HepG2 (cell line): ENCODE measurements at places on chromosomes 4 and X.

DNA sequence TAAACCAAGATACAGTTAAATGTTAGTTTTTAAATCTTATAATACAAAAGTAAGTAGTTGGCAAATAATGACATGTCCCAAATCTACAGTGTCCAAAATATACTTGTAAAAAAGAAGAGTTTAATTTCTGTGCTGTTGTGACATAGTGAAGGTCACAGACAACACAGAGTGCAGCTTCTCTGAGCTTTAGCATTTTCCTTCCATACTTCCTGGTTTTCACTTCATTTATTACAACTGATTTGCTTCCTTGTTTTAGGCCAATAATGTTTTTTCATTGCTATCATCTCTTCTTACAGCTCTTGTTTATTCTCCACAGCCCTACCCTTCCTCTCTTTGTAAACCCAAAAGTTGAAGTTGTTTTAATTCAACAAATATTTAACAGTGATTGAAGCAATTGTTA is 132.4 kb upstream of the TET2 start:
- no peak overlapping the region for H3K4me3 ChIP-seq
- H3K27ac ChIP-seq: no peak overlapping the region
- no peaks in the 10 kb centered on the region for H3K27me3 ChIP-seq
- DNase-seq: no peak

- DNase-seq: no peak
- no peaks in the 10 kb centered on the region for H3K4me1 ChIP-seq
- no peaks in the 10 kb centered on the region for H3K36me3 ChIP-seq
- no peak overlapping the region for H3K4me3 ChIP-seq
- no peaks in the 10 kb centered on the region for H3K27me3 ChIP-seq
Measured at GRCh38 chr4:159823743-159824142, 720.9 kb downstream of the RAPGEF2 start.

GRCh38 chr4:40918330-40918729 is 168.6 kb downstream of the NSUN7 start:
- DNase-seq: no peak
- no peaks in the 10 kb centered on the region; the same call in 1 of the 2 replicates for H3K27me3 ChIP-seq
- no peaks in the 10 kb centered on the region for H3K4me1 ChIP-seq
- H3K27ac ChIP-seq: no peak overlapping the region
- no peaks in the 10 kb centered on the region; the same call in 2 of the 3 replicates for H3K36me3 ChIP-seq

GRCh38 chr4:77240469-77241066 is 83.6 kb downstream of the CCNG2 start:
- no peaks in the 10 kb centered on the region for H3K27me3 ChIP-seq
- no peaks in the 10 kb centered on the region for H3K4me1 ChIP-seq
- no peak overlapping the region for H3K27ac ChIP-seq
- H3K4me3 ChIP-seq: no peak overlapping the region
- peak; percentile 43 for DNase-seq

- peak; percentile 6 for DNase-seq
- H3K27ac ChIP-seq: no peak overlapping the region
- no peak overlapping the region for H3K4me3 ChIP-seq
- H3K36me3 ChIP-seq: no peaks in the 10 kb centered on the region
Measured at GRCh38 chr4:5469151-5469775, 239.1 kb downstream of the EVC2 start.

DNA sequence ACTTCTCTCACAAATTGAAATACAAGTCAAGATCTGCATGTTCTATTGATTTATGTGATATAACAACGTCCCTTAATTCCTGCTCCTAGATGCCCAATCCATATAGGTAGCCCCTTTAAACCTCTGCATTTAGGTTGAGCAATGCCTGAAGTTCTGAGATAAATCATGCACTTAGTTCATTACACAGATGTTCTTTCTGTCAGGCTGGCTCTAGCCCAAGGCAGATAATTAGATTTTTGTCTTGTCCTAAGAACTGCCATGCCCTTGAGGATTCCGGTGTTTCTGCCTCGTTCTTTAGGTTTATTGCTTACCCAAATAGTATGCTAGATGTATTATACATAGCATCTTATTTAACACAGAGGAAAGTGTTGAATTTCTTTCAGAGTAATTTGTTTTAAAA is 143.1 kb downstream of the TRAM1L1 start:
- H3K36me3 ChIP-seq: no peaks in the 10 kb centered on the region
- DNase-seq: no peak
- H3K27me3 ChIP-seq: no peaks in the 10 kb centered on the region
- no peak overlapping the region for H3K27ac ChIP-seq
- no peaks in the 10 kb centered on the region for H3K4me1 ChIP-seq
